Naive thymus-derived CD8-positive, alpha-beta T cell (primary cell): ENCODE measurements at places on chromosomes 1 and 21.

GRCh38 chr1:153527683-153528040 lies 8.1 kb downstream of the S100A6 start:
- no peak for DNase-seq

DNA sequence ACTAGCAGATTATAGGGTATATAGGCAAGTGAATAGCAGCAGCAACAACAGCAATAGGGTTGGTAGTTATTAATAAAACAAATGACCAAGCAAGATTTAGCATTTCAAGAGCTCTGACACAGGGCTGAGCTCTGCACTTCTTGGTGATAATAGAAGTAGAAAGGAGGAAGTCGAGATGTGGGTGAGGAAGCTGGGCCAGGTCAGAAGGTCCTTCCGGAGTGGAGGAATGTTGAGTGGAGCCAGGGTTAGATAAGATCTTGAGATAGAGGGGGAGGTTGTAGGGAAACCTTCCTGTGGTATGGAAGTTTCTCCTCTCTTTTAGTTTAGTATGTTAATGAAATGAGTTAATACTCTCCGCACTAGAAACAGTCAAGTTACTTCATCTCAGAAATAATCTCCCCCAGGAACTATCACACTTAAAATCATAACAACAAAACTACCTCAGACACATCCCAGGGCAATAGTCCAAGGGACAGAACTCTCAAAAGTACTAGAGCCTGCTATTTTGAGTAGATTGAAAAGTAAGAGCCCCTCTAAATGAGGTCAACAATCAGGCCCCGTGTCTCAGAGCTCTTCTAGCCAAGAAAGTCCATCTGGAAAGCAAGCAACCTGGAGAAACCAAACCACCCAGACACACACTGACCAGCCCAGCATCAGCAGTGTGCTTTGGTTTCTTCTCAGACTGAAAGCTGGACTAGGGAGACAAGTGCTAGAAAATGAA lies 45.4 kb upstream of the ATP1B1 start:
- no peak for DNase-seq

DNA sequence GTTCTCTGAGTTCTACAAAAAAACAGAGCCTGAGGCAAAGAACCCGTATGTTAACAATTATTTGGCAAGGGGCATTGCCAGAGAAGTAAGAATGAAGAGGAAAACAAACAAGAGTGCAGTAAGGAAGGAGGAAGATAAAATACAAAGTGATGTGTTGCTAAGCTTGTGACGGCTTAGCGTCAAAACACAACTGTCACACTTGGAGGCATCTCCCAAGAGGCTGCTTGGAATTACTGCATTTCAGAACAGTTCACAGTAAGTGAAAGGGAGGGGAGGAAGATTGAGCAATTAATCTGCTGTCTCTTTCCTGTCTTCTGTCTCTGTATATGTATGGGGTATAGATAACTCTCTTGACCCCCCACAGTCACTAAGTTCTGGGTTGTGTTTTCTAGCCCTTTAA lies 1017.0 kb upstream of the TMPRSS15 start:
- no peak for DNase-seq

DNA sequence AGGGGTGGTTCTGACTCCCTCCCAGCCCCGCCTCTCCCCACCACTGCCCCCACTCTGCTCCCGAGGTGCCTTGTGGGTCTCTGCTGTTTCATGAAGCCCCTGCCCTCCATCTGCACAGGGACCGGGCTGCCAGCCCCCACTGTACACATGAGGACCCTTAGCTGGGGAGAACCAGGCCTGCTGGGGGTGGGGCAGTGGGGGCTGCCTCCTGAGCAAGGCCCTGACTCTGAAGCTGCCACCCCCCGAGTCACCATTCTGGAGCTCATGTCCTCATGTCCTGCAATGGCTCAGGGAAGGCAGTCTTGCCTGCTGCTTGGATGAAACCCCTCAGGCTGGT lies 8.4 kb downstream of the HES3 start:
- no peak for DNase-seq

- DNase-seq: no peak
Observed at GRCh38 chr1:40224040-40224439, 23.7 kb upstream of the TMCO2 start.

- no peak for DNase-seq
Observed at GRCh38 chr1:109298666-109299557, 7.9 kb downstream of the MYBPHL start.

- DNase-seq: no peak
Observed at GRCh38 chr1:184757891-184758290, 3.2 kb upstream of the EDEM3 start.

- DNase-seq: no peak
Observed at GRCh38 chr1:111323231-111323630, 32.6 kb downstream of the CHIA start.

GRCh38 chr1:42157667-42158066 lies 4.5 kb downstream of the GUCA2B start:
- no peak for DNase-seq

GRCh38 chr1:155485945-155486344 lies 76.7 kb downstream of the ASH1L start:
- no peak for DNase-seq

DNA sequence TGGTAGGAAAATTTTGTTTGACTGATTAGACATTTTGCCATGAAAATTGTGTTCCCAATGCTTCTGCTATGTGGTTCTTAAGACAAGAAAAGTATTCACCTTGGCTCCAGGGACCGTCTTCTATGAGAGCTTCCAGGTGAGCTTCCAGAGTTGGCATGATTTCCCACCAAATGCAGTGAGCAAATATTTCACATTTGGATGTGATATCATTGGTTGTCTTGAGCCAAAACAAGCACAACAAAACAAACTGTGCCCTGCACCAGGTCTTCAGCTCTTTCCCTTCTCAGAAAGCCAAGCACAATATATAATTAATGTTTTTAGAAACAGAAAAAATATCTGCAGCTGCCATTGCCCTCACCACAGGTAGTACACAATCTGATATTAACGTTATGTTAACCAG lies 1009.0 kb downstream of the PLA2G4A start:
- DNase-seq: no peak

DNA sequence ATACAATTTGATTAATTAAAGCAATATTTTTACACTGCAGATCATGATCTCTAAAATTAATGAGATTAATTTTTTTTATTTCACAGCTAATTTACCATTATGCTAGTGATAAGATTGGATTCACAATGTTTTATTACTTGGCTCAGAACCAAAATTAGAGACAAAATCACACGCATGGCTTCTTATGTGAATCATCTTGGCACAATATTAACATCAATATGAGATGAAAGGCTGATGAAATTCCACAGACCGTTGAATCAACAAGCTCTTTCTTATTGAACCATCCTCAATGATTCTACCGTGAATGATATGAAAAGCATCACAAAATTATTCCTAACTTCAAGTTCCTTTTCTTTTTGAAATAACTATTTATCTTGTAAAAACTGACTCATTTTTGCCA lies 544.9 kb downstream of the KCNT2 start:
- no peak for DNase-seq

GRCh38 chr1:236759252-236759859 lies 35.7 kb upstream of the MTR start:
- DNase-seq: no peak

GRCh38 chr1:212288615-212289014 lies 3.4 kb downstream of the PPP2R5A start:
- no peak for DNase-seq

- DNase-seq: no peak
Observed at GRCh38 chr1:11429935-11430334, 49.0 kb upstream of the DISP3 start.

GRCh38 chr1:170804419-170804818 lies 130.9 kb upstream of the MROH9 start:
- DNase-seq: no peak

DNA sequence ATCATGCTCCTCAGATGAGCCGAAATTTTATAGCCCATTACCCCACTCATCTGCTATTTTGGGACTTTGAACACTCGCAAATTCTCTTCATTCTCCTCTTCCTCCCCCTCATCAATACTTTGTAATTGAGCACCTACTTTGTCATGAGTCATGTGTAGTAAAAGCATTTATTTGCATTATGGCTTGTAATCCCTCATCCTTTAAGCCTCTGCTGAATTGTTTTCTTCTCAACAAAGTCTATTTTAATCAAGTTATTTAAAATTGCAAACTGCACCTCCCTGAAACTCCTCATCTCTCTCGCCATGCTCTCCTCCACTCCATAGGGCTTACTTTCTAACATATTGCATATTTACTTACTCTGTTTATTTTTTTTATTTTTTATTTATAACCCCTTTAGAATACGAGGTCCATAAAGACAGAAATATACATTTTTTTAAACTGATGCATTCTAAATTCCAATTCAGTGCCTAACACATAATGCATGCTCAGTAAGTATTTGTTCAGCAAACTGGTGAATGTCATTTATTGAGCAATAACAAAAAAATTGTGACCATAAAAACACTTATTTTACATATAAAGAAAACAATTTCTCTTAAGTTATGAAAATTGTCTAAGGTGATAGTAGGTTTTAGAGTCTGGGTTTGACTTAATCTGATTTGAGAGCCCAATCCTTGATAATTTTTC lies 161.7 kb downstream of the FASLG start:
- no peak for DNase-seq

DNA sequence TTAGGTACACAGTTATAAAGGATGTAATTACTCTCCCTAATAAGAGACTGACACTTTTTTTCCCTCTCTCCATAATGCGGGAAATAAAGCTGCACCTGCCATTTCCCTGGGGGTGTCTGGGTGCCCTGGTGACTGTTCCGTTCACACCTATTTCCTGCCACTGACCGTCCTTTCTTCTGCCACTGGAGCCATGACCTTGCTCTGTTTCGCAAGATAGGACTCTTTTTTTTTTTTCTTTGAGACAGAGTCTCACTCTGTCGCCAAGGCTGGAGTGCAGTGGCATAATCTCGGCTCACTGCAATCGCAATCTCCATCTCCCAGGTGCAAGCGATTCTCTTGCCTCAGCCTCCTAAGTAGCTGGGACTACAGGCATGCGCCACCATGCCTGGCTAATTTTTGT lies 66.1 kb upstream of the SERBP1 start:
- DNase-seq: no peak

- DNase-seq: peak; percentile 23
Observed at GRCh38 chr1:115706587-115707425, 61.7 kb downstream of the CASQ2 start.

GRCh38 chr1:178727014-178727895 lies 2.2 kb downstream of the RALGPS2 start:
- DNase-seq: no peak

GRCh38 chr1:84571150-84571535 lies 3.1 kb downstream of the CTBS start:
- no peak for DNase-seq

DNA sequence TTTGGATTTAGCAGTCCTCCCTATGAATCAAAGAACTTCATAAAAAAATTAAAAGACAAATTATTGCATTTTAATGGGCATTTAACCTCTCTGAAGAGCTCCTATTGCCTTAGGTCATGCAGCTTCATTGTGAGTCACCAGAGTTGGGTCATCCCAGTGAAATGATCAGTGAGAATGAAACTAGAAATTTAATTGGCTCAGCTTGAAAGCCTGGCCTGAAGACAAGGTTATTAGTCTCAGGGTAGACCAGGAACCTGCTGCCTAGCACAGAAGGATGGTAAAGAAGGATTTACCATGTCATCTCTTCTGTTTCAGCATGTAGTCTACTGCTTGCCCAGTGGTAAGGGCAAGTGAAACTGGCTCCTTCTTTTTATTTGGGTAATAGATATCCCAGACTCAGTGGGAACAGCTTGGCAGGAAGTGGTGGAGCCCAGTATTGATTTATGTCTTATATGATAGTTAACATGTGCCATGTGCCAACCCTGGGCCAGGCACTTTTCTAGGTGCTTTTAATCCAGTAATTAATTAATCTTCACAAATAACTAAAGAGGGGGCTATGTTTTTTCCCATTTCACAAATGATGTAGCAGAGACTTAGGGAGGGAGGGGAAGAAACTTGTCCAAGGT lies 23.6 kb downstream of the LAMC2 start:
- DNase-seq: no peak

GRCh38 chr1:229007701-229008100 lies 263.2 kb upstream of the RAB4A start:
- no peak for DNase-seq

DNA sequence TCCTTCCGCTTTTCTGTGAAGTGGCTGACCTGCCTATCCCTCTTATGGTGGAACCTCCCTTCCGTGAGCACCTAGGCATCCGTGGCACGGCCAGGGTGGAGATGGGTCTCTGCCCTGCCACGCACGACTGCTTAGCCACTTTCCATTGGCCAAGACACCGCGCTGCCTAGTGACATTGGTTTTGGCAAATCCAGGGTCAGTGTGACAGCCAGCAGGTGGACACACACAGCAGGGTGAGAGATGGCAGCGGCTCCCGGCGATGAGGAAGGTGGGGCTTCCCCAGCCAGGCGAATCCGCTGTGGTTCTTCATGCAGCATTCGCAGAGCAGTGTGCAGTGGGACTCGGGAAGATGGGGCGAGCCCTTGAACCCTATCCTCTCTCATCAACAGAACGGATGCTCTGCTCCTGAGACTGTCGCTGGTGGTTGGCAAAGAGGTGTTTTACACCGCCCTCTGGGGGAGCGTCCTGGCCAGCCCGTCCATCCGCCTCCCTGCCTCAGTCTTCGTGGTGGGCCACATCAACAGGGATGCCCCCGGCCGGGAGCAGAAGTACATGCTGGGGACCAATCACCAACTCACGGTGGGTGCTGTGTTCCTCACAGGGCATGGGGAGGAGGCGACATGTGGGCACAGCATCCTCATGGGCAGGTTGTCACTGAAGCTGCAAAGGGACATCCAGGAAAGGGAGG lies 51.8 kb downstream of the DOP1B start:
- DNase-seq: no peak

GRCh38 chr21:45695086-45695485 lies 51.6 kb downstream of the PCBP3 start:
- no peak for DNase-seq

GRCh38 chr1:225577241-225577640 lies 75.7 kb downstream of the ENAH start:
- DNase-seq: no peak

DNA sequence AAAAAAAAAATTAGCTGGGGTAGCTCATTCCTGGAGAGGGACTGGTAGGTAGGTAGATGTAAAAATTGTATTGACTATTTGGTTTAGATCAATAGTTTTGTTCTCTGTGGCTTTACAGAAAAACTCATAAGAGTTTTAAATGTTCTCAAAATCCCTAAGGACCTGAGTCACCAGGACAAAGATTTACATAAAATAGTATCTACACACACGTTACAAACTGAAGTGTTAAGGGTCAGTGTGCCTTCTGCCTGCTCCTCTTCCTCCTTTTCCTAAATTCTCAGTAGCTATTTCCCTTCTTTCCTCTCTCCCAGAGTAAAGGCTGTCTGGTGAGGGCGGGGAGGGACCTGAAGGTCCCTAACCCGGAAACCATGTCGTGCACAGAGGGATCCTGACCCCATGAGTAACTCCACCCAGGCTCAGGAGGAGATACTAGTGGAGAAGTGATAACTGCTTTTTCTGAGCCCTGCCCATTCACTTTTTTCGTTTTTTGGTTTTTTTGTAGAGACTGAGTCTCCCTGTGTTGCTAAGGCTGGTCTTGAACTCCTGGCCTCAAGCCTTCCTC lies 8.1 kb downstream of the PLEKHM2 start:
- no peak for DNase-seq
